ENCODE measurements at places on chromosomes 13 and 19.
A peak's percentile ranks its signal among the peaks of the same experiment; 100 is the strongest.

DNA sequence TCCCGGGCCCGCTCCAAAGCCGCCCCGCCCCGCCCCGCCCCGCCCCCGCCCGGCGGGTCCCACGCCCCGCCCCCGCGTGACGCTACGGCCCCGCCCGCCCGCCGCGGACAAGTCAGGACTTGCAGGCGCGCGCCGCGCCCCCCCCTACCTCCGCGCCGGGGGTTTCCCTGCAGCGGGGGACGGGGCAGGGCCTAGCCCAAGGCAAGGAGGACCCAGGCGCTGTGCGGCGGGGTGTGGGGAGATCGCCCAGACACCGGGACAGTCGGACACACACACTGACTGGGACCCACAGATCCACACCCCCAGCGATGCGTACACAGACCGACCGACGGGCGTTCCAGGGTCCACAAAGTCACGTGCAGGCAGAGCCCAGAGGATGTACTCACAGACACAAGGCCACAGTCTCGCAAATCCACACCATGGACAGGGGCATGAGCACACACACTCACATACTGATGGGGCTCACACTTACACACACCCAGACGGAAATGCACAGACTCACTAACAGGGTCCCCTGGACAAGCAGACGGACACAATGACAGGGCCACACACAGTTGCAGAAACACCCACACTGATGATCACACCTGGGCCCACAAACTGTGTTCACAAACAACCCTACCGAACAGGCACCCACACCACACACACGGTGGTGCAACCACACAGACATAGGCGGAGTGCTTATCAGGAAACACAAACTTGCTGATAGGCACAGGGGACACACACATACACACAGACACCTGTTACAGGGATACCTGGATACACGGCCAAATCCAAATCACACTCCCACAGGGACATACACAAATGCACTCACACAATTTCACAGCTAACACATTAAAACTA lies 436 bp upstream of the BBC3 start:
- peak; percentile 82 for DNase-seq

- no peak for DNase-seq
Measured at GRCh38 chr19:7006135-7006704, 15.0 kb downstream of the MBD3L2B start.

GRCh38 chr19:19656451-19657396 lies 6.8 kb downstream of the ATP13A1 start:
- no peak for DNase-seq

DNA sequence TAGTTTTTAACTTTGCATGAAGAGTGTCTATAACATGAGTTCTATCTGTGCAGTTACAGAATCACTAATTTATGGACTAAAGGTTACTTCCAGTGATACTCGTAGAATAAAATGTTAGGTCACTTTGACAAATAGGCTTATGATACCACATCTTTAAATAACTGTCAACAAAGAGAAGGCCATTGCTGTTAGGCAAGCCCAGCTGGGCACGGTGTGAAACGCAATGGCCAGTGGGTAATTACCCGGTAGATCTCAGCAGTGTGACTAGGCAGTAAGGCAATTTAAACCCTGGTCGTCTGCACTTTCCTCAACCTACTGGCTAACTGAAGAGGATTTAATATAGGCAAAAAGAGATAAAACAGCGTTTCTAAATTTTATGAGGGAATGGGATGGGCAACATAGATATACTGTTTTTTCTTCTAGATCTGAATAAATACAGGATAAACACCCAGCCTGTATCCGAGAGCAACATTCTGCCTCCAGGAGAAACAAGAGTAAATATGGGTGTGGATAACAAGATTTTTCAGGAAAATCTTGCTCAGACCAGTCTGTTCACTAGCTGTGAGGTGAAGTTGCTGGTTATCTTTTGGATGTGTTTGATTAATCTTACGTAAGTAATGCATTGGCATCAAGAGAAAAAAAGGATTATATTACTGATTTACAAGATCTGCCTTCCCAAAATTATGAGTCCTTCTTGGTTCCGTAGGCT lies 631.3 kb downstream of the EFNB2 start:
- no peak for DNase-seq

DNA sequence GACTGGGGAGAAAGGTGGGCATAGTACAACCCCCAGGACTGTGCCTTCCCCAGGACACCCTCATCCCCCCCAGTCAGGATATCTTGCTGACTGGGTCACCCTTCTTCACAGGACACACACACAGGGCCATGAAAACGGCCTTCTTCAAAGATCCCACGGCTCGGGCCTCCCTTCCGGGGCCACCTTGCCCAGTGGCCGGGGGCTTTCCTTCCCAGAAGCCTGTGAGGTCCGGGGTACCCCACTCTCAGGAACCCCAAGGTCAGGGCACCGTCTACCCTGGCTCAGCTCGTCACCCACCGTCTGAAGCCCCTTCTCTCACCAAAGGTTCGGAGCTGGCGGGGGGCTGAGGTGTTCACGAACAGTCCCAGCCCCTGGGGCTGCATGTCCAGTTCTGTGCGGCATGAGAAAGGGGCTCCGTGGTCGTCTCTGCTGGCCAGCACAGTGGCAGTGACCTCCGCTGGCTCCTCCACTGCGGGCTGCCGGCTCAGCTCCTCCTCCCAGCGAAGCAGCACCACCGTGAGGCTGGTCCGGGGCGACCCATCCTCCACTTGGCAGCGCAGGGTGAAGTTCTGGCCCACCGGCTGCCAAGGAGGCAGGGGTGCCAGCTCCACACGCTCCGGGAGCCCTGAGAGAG lies 2.1 kb upstream of the RAVER1 start:
- peak; percentile 65 for DNase-seq

GRCh38 chr19:6228551-6229215 lies 51.1 kb downstream of the MLLT1 start:
- peak; percentile 67 for DNase-seq

DNA sequence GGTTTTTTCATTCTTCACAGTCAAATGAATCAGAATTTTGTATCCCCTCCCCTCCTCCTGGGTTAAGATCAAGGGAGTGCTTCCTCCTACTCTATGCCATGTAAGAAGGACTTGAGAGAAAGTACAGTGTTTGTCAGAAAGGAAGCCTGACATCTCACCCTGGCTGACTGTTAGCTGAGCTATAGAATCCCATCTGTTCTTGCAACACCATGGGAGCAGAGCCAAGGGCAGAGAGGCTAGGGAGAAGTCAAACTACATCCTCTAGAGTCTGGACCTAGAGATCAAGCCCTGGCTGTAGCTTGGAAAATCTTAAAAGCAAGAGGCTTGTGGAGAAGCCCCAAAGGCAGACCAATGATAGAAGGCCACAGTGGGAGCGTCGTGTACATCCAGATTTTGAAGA lies 145.9 kb downstream of the OLFM4 start:
- DNase-seq, result no peak

DNA sequence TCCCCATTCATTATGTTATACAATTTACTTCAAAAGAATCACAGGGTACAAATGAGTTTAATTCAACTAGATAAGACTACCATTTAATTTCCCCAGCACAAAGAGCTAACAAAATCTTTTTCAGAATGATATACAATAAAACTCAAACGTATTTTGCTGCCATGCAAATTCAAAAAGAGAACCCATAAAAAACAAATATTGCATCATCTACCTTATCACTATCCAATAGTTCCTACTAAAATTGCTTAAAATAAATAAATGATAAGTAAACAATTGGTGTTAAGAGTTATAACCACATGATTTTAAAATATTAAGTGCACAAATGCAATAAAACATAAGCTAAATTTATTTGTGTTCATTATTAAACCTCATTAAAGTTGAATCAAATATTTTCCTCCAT lies 919.4 kb downstream of the SLITRK5 start:
- DNase-seq, result no peak

DNA sequence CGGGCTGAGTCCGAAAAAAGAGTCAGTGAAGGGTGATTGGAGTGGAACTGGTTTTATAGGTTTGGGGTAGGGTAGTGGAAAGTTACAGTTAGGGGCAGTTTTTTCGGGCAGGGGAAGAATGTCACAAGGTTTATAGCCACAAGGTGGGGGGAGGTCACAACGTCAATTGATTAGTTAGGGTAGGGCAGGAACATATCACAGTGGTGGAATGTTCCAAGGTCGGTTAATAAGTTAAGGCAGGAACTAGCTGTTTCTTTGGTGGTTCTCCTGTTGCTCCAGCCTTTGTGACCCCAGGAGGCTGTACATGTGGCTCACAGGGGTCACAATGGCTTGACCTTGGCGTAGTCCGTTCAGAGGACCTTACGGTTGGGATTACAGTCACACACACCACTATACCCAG lies 20.3 kb downstream of the RDH8 start:
- no peak for DNase-seq
